Stimulated activated CD4-positive, alpha-beta T cell treated with anti-CD3 and anti-CD28 coated beads, Interleukin-15, amount 100 ng/mL, for 1 hour (primary cell): ENCODE measurements at places on chromosomes 12 and 14.

DNA sequence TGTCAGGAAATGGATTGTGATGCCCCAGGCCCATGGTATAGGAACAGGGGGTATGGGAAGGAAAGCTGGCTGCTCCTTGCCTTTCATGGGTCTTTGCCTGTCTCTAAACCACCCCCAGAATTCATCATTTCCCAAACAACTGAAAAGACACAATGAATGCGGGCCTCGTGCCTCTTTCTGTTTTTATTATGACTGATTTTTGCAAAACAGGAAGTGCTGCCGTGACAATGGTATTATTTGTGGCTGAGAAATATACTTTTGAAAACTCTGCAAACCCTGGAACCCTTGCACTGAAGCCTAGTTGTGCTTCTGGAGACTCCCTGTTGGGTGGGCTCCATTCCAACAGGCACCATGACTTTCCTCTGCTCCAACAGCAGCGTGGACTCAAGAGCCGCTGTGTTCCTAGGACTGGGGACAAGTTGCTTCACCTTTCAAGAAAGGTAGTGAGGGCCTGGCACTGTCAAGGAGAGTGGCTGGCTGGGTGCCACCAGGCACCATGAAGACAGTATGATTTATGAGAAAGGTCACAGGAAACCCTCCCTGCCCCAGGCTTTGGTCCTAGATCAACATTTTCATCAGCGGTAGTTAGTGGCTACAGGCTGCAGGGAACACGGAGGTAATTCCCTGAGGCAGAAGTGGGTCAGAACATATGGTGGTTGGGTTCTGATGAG, 4.8 kb upstream of the DGLUCY start:
- DNase-seq, result no peak

- no peak for DNase-seq
Observed at GRCh38 chr14:101540481-101541462, 20.5 kb upstream of the DIO3 start.

- DNase-seq, result no peak
Observed at GRCh38 chr14:74641601-74642391, 29.8 kb upstream of the LTBP2 start.

GRCh38 chr12:64457466-64457865, 5.5 kb downstream of the TBK1 start:
- no peak for DNase-seq

- DNase-seq, result no peak
Observed at GRCh38 chr12:82805812-82806497, 119.2 kb downstream of the TMTC2 start.

GRCh38 chr12:46556105-46556559, 183.6 kb upstream of the SLC38A2 start:
- DNase-seq, result no peak
